ENCODE measurements at places on chromosomes 3 and 15.

- DNase-seq: no peak
These were observed 405.9 kb downstream of the ROBO1 start for GRCh38 chr3:79361748-79362378.

GRCh38 chr15:36888011-36888992, 212.0 kb downstream of the MEIS2 start:
- no peak for DNase-seq

GRCh38 chr3:72821161-72821781, 27.0 kb downstream of the SHQ1 start:
- no peak for DNase-seq

- no peak for DNase-seq
These were observed 507.8 kb upstream of the DPH6 start for GRCh38 chr15:36053746-36054145.

GRCh38 chr15:83842281-83842680, 188.4 kb downstream of the ADAMTSL3 start:
- DNase-seq: no peak

- DNase-seq: no peak
These were observed 88.5 kb upstream of the SKOR1 start for GRCh38 chr15:67736810-67737209.

GRCh38 chr3:166582236-166582635, 745.0 kb upstream of the BCHE start:
- no peak for DNase-seq

- DNase-seq: no peak
These were observed 391.1 kb upstream of the MDFIC2 start for GRCh38 chr3:70703305-70704102.

- DNase-seq: no peak
These were observed 422.2 kb downstream of the GBE1 start for GRCh38 chr3:81339040-81339845.

DNA sequence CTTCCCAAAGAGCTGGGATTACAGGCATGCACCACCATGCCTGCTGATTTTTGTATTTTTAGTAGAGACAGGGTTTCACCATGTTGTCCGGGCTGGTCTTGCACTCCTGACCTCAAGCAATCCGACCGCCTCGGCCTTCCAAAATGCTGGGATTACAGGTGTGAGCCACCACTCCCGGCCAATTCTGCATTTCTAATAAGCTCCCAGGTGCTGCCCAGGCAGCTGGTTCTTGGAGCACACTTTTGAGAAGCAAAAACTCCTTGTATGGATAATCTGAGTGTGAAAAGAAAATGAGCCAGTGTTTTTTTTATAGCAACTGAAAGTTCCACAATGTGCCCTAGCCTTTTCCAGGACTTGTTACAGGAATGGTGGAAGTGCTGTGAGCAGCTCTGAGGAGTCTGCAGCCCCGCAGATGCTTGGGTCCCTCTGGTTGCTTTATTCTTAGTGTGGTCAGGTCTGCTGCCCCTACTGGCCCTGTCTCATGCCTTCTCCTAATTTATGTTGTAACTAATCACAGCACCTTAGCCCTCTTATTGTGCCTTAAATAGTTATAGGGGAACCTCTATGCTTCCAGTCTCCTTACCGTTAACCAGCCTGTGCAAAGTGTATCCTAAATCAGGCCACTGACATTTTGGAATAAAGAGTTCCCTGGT, 13.5 kb upstream of the KCNAB1 start:
- no peak for DNase-seq

GRCh38 chr15:57146506-57147201, 228.2 kb downstream of the TCF12 start:
- no peak for DNase-seq

DNA sequence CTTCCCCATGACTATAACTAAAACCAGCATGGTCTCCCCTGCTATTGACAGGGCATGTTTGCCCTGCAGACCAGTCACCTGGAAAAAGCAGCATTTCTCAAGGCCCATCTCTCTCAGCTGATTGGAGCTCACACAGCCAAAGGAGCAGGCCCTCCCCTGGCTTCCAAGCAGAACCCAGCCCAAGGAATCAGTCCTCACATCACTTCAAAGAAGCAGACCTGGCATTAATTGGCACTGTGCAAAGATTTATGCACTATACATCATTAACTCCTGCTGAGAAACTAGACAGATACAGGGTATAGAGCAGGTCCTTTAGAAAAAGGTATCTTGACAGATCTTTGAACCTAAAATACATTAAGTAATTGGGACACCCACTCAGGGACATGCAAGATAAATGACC, 323.8 kb upstream of the PPP2R3A start:
- no peak for DNase-seq

DNA sequence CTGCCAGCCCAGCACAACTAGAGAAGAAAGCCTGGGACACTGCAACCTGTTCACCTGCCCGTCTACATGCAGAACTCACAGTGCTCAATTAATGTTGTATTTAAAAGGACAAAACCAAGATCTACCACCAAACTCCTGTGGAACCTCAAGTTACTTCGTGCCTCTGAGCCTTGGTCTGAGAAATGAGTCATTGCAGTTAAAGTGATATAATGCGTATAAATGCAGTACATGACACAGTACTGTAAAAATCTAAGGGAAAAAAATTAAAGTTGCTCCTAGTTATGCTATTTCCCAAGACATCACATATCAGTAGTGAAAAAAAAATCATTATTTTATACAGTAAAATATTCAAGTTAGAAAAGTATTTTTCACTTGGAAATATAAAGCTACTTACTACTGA, 138.9 kb downstream of the ZIC4 start:
- no peak for DNase-seq

GRCh38 chr15:74365598-74366445, 1.6 kb downstream of the CYP11A1 start:
- DNase-seq: peak; percentile 21

DNA sequence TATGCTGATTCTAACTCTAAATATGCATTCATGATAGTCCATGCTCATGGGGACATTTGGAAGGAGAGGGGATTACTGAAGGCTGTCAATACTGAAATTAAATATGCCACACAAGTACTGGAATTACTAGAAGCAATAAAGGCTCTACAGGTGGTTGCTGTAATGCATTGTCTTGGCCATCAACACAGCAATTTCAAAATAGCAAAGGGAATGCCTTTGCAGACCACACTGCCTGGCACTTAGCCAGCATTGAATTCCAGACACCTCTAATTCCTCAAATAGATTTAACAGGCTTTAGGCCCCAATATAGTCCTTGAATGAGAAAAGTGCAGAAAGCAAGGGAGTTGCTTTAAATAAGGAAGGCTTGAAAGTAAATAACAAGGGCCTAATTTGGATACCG, 115.8 kb upstream of the PLCL2 start:
- DNase-seq: no peak

DNA sequence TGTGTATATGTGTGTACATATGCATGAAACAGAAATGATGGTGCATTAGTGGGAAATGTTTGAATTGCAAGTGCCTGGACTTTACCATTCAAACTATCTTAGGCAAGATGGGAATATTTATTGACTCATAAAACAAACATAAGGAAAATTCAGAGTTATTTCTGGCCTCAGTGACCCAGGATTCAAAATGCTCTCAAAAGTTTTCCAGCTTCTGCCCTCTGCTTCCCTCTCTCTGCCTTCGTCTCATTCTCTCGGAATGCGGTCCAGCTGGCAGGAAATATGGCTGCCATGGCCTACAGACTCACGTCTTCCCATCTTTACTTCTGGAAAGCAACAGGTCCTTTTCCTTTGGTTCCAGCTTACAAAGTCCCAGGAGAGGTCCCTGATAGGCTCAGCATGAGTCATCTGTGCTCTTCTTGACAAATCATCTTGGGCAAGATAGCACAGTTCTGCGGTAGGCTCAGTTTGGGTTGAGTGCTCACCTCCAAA, 8.7 kb upstream of the ZNF774 start:
- no peak for DNase-seq

DNA sequence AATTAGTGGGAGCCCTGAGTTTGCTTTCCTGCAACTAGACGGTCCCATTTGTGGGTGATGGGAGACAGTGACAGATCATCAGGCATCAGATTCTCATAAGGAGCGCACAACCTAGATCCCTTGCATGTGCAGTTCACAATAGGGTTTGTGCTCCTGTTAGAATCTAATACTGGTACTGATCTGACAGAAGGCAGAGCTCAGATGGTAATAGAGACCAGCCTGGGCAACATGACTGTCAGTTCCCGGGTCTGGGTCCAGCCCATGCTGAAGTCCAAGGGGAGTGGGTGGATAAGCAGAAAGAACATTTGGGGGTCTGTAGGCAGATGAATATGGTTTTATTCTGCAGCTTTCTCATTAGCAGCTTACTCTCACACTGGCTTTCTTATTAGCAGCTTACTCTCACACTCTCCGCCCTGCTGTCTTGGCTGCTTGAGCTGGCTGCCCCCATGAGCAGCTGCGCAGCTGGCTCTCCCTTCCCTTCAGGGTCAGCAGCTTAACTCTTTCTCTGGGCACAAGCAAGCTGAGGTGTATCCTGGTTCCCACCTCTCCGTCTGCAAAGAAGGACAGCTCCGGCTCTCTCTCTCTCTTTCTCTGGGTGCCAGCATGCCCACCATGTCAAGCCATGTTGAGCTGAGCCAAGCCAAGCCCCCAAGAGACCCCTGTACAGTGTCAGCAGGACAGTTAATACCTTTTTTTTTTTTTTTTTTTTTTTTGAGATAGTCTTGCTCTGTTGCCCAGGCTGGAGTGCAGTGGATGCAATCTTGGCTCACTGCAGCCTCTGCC, 46.5 kb downstream of the KLHDC8B start:
- no peak for DNase-seq

GRCh38 chr3:126181398-126181725, 976 bp upstream of the ALDH1L1 start:
- no peak for DNase-seq

DNA sequence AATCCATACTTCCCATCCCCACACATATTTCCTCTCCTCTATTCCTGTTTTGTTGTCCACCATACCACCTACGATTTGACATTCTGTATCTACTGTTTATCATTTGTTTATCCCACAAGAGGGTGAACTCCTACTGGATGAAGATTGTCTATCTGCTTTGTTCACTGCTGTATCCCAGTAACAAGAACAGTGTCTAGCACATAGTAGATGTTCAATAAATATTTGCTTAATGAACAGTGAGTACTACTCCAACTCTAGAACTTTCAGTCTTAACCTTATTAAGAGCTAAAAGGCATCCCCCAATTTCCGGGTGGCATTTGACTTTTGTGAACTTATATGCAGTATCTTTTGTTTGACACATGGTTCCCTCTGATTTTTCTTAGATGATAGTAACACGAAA, 1.3 kb downstream of the PYGO1 start:
- no peak for DNase-seq

DNA sequence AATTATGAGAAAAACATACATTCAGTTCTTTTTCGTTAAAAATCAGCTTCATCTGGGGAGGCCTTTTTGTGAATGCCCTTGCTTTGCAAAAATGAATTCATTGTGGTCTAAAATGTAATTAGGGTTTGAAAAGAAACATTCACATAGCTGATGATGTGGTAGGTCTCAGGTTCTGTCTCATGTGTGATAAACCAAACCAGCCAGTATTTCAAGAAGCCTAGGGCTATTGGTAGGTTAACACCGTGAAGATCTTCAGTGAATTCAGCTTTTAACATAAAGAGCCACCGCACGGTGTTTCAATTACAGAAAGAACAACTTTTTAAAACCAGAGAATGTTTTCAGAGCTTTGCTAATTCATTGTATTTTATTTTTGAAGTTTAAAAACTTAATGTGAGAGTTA, 41.9 kb downstream of the CTNNB1 start:
- no peak for DNase-seq

DNA sequence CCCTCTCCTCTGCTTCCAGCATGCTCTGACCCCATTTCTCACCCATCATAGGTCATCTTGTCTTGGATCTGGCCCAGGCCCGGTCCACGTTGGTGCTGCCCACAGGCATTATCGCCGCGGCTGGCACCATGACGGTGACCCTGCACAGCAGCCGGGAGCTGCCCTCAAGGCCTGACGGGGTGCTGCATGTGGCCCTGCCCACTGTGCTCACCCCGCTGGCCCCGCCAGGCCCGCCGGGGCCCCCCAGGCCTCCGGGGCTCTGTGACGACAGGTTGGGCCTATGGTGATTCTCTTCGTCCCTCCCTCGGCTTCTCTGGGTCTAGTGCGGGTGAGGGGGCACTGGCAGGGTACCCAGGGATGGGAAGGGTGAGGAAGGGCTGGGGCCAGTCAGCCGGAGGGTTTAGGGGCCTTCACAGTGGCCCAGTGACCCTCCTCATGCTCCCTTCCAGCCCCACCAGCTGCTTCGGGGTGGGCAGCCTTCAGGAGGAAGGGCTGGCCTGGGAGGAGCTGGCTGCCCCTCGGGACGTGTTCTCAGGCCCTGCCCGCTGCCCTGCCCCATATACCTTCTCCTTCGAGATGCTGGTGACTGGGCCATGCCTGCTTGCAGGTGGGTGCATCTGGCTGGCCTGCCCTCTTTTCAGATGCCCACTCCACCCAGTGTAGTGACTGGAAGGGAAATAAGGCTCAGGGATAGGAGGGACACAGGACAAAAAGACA, 3.9 kb downstream of the VWA5B2 start:
- no peak for DNase-seq

DNA sequence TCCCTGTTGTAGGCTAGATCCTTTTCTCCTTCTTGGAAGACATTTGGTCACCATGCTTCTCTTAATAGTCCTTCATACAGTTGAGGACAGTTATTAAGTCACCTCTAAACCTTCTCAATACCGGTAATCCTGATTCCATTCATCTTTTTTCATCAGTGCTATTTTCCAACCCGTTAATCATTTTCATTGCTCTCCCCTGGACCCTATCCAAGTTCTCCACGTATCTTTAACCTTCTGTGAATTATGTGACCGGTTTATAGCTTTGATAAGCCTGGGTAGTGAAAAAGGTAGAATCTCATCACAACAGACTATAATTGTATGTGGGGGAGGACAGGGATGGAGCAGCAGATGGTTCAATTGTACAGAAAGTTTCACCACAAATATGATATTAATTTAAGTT, 168.5 kb downstream of the MECOM start:
- DNase-seq: no peak

DNA sequence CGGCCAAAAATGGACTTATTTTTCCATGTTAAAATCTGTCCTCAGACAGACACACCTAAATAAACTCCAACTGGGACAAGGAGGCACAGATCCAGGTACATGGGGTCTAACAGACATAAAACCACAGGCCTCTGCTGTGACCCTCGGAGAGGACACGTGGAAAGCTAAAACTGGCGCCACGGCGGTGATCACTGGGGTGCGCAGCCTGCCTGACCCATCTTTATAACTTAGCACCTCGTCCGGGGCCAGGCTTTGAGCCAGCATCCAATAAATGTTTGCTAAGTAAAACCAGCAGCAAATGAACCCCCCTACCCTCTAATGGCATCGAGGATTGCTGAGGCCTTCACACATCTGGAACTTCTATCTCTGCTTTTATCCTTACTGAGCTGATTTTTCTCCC, 15.3 kb downstream of the PCSK6 start:
- no peak for DNase-seq

DNA sequence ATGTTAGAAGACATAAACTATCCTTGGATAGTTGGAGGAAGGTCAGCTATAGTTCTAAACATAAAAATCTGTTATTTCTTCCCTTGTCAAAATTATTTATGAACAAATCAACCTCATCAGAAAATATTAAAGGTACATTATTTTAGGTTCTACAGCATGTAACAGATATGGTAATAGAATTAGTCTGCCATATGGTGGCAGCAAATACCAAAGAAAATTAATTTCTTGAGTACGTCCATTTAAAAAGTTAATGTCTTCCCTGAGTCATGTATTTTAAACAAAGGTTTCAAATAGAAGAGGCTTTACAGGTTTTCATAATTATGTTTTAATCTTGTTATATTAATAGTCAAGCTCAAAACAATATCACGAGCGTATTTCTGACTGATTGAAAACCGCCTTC, 17.9 kb upstream of the ANKRD28 start:
- no peak for DNase-seq
